ENCODE measurements at places on chromosomes 7 and 10.

DNA sequence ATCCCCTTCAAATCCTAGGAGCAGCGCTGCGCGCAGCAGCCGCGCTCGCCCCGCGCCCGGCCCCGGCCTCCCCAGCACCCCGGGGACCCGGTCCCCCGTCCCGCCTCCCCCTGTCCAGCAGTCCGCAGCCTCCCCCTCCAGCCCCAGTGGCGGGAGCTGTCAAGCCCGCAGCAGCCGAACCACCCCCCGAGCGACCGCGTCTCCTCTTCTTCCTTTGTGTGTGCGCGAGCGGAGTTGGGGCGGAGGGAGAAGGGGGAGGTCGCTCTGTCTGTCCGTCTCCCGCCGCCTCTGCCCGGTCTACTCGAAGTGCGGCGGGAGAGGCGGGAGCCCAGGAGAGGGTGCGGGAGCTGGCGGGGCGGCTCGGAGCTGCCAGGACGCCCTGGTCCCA lies 375 bp upstream of the CHN2 start:
- peak; percentile 28 for DNase-seq

- no peak for DNase-seq
These were observed 84.5 kb downstream of the AOAH start for GRCh38 chr7:36639826-36640225.

- DNase-seq, result no peak
These were observed 459.6 kb downstream of the SDK1 start for GRCh38 chr7:3760651-3761050.

DNA sequence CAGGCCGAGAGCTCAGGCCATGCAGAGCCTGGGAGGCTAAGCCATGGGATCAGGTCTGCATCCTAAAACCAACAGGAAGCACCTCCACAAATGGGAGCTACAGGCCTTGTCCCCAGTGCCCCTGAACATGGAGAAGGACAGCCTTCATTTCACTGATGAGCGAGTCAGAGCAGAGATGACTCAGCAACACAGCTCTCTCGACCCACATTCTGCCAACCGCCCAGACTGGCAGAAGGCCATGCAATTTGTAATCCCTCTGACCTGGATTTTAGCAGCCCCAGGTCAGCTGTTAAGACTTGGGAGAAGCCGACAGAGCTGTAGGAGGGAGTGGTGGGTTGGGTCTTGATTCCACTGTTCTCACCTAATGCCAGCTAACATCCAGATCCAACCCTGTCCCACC lies 25.5 kb downstream of the VOPP1 start:
- peak; percentile 93 for DNase-seq

DNA sequence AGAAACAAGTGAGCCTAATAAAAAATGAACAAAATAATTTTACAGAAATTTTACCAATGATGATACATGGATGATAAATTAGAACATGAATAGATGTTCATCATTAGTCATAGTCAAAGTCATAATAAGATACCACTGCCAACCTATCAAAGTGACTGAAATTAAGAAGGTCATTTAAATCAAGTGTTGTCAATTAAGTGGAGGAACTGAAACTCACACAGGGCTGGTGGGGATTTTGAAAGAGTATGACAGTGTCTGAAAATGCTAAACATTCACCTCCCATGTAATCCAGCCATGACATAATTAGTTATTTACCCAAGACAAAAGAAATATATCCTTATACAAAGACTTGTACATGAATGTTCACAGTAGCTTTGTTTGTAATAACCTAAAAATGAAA lies 57.1 kb upstream of the DYNC1I1 start:
- DNase-seq, result no peak

DNA sequence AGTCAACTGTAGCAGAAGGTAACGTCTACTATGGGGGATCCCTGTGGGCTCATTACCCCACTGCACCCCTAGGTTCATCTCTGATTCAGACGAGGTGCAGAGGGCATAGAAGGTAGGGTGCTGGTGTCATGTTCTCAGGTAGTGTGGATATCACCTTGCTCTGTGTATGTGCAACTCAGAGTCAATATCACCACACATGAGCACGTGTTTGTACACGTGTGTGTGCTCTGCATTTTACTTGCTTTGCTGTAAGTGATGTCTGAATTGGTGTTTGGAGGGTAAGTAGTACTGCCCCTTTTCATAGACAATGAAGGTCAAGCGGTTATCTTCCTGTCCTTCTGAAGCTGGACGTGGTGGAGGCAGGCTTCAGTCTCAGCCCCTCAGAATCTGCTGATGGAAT lies 10.4 kb downstream of the DMBT1 start:
- no peak for DNase-seq

GRCh38 chr7:47651355-47652317 lies 69.7 kb upstream of the TNS3 start:
- DNase-seq, result no peak

DNA sequence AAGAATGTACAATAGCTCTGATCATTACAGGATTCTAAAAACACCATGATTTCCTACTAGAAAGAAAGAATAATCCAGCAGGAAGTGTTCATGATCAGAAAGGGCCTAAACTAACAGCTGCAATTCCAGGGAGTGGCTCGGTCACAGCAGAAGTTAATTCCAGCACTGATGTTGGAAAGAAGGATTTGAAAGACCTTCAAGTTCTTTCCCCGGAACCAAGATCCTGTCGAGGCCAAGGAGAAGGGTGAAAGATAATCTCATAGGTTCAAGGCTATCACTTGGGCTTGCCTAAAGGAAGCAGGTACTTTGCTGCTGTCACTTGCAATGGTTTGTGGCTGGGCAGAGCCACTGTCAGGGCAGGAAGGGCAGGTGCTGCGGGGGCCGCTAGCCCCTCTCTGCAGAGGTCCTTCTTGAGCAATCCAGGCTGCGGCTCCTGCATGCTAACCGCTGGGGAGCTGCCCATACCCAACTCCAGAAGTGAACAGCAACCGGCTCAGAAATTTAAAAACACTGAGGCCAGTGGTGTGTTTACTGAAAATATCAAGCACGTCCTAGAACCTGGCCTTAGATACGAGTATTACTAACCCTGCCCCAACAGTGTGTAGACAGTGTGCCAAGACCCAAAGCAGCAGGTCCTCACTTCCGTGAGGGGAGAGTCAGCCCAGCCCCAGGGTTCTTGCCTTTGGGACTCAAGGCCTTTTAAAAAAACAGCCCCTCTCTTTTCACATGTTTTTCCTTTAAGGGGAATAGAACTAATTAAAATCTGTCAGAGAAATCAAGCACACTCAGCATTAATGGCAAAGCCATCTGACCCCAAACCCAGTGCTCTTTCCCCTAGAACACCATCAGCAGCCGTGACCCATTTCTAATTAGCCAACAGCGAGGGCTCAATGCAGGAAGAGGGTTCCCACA lies 76.8 kb downstream of the VIPR2 start:
- no peak for DNase-seq

GRCh38 chr7:146375170-146375569 lies 258.6 kb downstream of the CNTNAP2 start:
- peak; percentile 26 for DNase-seq

GRCh38 chr7:76220185-76221057 lies 18.7 kb downstream of the SRRM3 start:
- peak; percentile 49 for DNase-seq

GRCh38 chr7:141737118-141737835 lies 881 bp upstream of the SSBP1 start:
- DNase-seq, result no peak

- DNase-seq, result peak; percentile 60
These were observed 210.7 kb downstream of the SKAP2 start for GRCh38 chr7:26653430-26654399.

DNA sequence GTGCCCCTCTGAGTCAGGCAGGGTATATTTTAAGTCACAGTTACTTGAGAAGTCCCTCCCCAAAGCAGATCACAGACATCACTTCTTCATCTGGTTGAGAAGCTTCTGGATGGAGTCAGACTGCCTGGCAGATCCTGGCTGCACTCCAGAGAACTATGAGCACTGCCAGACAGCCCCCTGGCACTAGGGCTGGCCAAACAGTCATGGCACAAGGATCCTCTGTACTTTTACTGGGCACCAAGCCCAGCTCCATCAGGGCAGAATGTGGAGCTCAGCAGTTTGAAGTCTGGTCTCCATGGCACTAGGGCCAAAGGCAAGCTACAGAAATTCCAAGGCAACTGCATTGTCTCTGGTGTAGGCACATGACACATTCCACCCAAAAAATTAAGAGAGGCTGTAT lies 162.1 kb downstream of the NRG3 start:
- no peak for DNase-seq

GRCh38 chr10:59055045-59055444 lies 121.4 kb upstream of the PHYHIPL start:
- DNase-seq, result no peak

Data from RPMI8226 (cell line).